ENCODE measurements at places on chromosomes 13 and 19.

GRCh38 chr13:60690604-60691003, 293.6 kb downstream of the TDRD3 start:
- no peak for DNase-seq

DNA sequence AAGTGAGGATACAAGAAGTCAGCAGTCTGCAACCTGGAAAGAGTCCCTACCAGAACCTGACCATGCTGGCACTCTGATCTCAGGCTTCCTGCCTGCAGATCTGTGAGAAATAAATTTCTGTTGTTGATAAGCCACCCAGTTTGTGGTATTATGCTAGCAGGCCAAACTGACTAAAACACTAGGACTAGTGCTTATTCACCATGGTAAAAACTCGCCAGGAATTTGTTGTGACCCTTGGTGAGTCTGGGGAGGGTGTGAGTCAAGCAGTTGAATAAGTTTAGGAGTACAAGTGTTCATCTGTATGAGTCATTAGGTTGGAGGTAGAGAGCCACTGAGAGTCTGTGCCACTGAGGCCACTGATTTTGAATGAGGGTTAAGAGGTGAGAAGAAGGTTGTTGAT, 3.6 kb downstream of the ZIK1 start:
- no peak for DNase-seq

DNA sequence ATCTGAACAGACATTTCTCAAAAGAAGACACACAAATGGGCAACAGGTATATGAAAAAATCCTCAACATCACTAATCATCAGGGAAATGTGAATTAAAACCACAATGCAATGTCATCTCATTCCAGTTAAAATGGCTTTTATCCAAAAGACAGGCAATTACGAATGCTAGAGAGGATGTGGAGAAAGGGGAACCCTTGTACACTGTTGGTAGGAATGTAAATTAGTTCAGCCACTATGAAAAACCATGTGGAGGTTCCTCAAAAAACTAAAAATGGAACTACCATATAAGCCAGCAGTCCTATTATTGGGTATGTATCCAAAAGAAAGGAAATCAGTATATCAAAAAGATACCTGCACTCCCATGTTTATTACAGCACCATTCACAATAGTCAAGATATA, 24.7 kb upstream of the ZC3H13 start:
- DNase-seq: no peak

DNA sequence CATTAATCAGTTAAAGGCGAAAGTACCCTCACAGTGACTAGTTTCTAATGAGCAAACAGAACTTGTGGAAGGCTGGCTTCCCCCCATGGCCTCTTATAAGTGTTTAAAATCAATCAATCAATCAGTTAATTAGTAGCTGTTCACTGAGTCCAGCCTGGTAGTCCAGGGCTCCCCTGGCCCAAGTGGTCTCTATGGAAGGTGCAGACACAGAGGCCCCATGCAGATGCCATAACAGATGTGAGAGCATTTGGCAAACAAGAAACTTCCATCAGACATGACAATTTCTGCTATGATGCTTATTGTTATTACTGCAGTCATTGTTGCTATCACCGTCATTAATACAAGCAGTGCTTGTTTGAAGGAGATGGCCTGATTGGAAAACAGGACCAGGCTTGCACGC, 179.0 kb upstream of the TSHZ3 start:
- DNase-seq: no peak

- no peak for DNase-seq
Observed at GRCh38 chr13:51317262-51317661, 22.2 kb upstream of the SERPINE3 start.
